ENCODE measurements at places on chromosomes 5 and 9.

- DNase-seq = no peak
Observed at GRCh38 chr9:82553654-82554366, 509.1 kb downstream of the RASEF start.

DNA sequence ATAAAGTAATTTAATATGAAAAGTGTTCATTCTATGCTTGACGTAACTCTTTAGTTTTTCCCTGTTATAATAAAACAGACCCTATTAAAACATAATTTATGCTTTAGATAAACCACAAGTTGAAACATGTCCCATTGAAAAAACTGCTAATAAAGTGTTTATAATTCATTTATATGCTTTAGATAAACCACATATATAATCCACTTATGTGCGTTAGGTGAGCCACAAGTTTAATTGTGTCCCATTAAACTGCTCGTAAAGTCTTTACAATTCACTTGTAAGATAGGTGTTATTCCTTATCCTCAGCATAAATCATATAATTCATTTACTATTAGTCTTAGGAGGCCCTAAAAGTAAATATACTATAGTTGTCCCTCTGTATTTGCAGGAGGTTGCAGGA is 3.6 kb downstream of the NIPSNAP3B start:
- no peak for DNase-seq

DNA sequence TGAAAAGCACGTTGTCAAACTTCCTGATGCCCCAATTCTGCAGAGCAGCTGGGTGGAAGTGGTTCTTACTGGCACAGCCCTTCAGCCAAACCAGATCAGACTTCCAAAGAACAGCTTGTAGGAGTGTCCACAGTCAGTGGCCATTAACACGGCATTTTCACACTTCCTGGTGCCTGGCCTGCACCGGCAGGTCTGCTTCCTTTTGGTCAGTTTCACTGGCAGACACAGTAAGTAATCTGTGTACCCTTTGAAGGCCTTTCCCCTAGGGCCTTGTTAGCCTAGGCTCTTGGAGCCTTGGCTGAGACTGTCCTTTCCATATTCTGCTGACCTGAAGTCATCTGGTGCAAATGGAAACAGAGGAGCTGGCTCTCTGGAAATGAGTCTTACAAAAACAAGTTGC is 297.5 kb upstream of the TNC start:
- DNase-seq = no peak

DNA sequence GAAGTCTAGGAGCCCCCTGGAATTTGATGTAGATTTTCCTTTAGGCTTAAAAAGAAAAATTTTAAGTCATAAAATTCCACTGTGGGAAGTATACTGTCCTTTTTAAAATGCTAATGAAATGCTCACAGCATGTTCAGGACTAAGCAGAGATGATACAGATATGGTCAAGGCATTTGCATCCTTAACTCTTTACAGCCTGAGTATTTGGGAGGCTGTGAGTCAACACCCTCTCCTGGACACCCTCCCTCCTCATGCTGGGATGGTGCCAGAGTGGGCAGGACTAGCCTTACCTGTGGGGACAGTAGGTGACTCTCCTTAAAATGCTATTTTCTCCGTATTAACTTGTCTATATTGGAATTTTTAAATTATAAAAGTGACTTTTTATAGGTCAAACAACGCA is 197.4 kb upstream of the ELL2 start:
- DNase-seq = no peak

DNA sequence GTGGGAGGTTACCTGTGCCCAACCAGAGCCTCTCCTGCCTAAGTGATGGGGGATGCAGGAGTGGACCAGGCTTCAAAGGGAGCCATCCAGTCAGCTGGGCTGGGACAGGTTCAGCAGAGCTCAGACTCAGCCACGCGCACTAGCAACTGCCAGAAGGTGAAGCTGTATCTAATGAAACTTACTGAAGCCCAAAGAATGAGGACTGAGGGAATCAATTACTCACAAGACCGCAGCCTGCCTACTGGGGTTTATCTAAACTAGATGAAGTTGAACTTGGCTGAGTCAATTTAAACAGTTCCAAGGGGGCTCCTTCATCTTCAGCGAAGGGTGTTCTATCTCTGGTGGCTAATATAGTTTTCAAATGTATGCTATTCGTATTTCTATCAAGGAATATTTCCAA is 11.4 kb downstream of the HAND1 start:
- DNase-seq = no peak

- no peak for DNase-seq
Observed at GRCh38 chr5:141040093-141040770, 10.9 kb upstream of the PCDHB1 start.

GRCh38 chr5:170046241-170046640 is 59.5 kb upstream of the FOXI1 start:
- no peak for DNase-seq

DNA sequence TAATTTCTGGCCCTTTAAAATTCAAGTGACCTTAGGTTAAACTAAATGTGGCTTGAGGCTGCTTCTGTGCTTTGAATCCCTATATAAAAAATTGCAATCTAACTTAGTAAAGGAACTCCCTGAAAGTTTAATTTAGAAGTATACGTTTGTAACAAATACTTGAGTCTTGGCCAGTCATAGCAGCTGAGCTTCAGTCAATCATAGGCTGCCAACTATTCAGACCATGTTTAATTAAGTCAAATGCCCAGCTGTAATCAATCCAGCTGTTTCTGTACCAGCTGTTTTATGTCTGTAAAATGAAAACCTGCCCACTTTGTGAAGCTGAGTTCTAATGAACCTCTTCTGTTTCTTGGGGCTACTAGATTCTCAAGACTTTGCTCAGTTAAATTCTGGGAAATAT is 760.1 kb downstream of the MAT2B start:
- no peak for DNase-seq
